ENCODE measurements at places on chromosomes 1 and 21.

- no peak for DNase-seq
These were observed 30.3 kb downstream of the NHLH2 start for GRCh38 chr1:115810609-115811008.

- DNase-seq: no peak
These were observed 37.9 kb upstream of the TENT5C start for GRCh38 chr1:117567976-117568375.

DNA sequence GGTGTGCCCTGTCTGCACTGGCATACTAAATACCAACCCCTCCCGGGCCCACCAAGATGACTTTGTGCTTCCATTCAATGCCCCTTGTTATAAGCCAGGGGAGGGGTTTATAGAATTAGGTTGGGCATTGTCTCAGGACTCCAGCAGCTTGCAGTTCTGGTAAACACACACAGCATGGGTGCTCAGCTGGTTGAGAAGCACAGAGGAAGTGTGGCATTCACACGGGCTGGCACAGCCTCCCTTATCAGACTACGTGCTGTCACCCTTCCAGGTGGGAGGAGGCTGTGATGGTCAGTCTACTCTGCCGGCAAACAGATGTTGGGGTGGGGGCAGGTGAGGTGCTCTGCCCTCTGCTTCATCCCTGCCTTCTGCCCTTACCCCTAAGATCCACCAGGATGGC lies 15.0 kb upstream of the SLC6A17 start:
- DNase-seq: no peak

GRCh38 chr1:171751221-171751620 lies 9.4 kb upstream of the VAMP4 start:
- DNase-seq: no peak

DNA sequence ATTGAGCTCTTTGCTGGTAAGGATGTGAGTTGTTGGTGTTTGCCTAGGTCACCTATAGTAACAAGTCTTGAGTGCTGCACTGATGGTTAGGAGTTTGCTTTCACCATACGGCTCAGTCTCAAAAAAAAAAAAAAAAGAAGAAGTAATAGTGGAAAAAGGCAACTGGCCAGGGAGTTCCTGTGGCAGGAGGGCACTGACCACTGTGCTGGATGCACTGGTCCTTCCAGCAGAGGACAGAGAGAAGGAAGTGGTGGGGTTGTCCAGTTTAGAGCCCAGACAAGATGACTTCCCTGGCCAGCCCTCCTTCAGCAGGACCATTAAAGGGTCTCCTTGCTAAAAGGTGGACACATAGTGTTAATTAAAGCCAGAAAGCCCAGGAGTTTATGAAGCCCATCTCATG lies 11.9 kb upstream of the PTCH2 start:
- no peak for DNase-seq

GRCh38 chr1:104856091-104856490 lies 1106.4 kb downstream of the AMY1C start:
- DNase-seq: no peak

DNA sequence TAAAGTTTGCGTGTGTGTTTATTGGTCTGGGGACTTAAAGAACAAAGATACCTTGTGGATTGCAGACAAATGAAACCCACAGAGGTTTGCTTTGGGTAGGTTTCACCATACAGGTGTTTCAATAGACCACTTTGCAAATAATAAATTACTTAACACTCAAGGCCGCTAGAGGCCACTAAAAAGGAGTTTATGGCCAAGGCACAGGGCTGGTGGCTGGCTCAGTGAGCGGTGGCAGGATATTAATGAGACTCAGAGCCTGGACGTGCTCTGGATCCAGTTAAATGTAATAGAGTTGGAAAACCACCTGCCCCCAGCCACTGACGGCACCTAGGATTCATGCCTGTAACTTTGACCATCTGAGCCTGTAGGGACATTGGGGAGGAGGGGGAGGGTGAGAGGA lies 44.5 kb downstream of the LRRC38 start:
- peak; percentile 50 for DNase-seq

GRCh38 chr1:217718873-217719272 lies 87.7 kb downstream of the SPATA17 start:
- DNase-seq: no peak

All from left ventricle myocardium superior (tissue), 1 donor.